Urinary bladder (tissue), 4 donors: ENCODE measurements at places on chromosomes 11 and 22. TPM values are rescaled to one million over a fixed set of nuclear protein-coding genes. Genes with fewer than 3 reads are reported as not detected.

The SAA4 gene
- not detected for total RNA-seq

DNA sequence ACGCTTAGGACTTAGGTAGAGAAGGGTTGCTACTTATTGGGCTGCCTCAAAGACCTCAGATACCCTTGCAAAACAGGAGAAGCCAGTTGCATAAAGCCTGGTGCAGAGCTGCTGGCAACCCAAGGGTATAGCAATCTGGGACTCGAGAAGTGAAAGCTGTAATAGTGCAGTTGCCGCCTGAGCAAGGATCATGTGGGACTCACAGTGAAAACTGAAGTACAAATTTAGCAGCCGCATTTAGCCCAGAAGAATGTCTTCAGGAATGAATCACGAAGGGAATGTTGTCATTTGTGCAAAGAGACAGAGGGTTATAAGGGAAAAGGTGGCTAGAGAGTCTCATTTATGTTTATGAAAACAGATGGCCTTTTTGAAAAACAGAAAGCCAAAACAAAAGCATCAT lies 267.2 kb downstream of the TENM4 start:
- no peak for DNase-seq

GRCh38 chr11:13644997-13645687 lies 23.3 kb upstream of the FAR1 start:
- DNase-seq: no peak

DNA sequence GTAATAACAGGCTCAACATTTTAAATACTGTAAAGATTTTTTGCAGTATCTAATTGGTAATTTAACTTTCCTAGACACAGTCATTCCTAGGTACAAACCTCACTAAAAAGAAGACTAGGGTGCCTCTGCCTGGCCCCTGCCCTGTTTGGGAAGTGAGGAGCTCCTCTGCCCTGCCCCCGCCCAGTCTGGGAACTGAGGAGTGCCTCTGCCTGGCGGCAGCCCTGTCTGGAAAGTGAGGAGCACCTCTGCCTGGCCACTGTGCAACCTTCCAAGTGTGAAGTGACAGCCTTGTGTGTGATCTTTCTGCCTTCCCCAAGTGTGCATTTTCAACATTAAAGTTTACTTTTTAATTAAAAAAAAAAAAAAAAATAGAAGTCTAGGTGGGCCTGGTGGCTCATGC lies 4.2 kb downstream of the CHORDC1 start:
- DNase-seq: no peak

GRCh38 chr11:62702246-62702645 lies 5.0 kb downstream of the BSCL2 start:
- no peak for DNase-seq

- no peak for DNase-seq
Observed at GRCh38 chr11:128707681-128708080, 13.8 kb downstream of the FLI1 start.
